Colonic mucosa (tissue), 4 donors: ENCODE measurements at places on chromosomes 2 and 18. TPM values are rescaled to one million over a fixed set of nuclear protein-coding genes. Genes with fewer than 3 reads are reported as not detected.

- no peak overlapping the region for H3K4me3 ChIP-seq
- DNase-seq = no peak
- H3K27me3 ChIP-seq = no peaks in the 10 kb centered on the region
- H3K27ac ChIP-seq = no peak overlapping the region
Measured at GRCh38 chr2:237137626-237138323, 52.1 kb downstream of the COPS8 start.

- no peak for DNase-seq
- H3K4me1 ChIP-seq = no peaks in the 10 kb centered on the region
Measured at GRCh38 chr2:81396417-81397019, 1092.0 kb upstream of the LRRTM1 start.

The KLHL14 gene
- total RNA-seq = 0.07 TPM

DNA sequence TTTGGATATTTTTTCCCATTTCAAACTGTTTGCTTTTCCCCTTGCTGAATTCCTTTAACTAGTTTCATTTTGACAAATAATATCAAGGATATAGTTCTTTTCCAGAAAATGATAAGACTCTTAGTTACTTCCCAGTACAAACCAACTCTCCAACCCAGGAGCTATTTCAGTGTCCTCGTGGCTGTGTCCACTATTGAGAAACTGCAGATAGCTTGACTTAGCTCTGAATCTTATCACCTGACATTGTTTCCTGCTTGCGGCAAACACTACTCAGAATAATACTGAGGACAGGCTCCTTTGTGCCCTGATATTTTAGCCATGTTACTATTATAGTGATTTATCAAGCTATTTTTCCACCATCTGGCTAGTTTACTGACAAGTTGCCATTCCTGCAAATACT, 74.6 kb downstream of the KLF7 start:
- no peaks in the 10 kb centered on the region for H3K36me3 ChIP-seq
- no peak overlapping the region for H3K4me3 ChIP-seq
- no peaks in the 10 kb centered on the region for H3K27me3 ChIP-seq
- H3K27ac ChIP-seq = no peak overlapping the region
- H3K4me1 ChIP-seq = no peaks in the 10 kb centered on the region

- no peak overlapping the region for H3K27ac ChIP-seq
- DNase-seq = no peak
- H3K36me3 ChIP-seq = no peaks in the 10 kb centered on the region
- H3K4me1 ChIP-seq = no peaks in the 10 kb centered on the region
- H3K4me3 ChIP-seq = no peak overlapping the region
- no peaks in the 10 kb centered on the region for H3K27me3 ChIP-seq
Measured at GRCh38 chr18:37207343-37207742, 358.3 kb downstream of the CELF4 start.

- no peaks in the 10 kb centered on the region for H3K4me1 ChIP-seq
- H3K36me3 ChIP-seq = no peaks in the 10 kb centered on the region
- no peak overlapping the region for H3K27ac ChIP-seq
- H3K27me3 ChIP-seq = no peaks in the 10 kb centered on the region
- H3K4me3 ChIP-seq = no peak overlapping the region
- no peak for DNase-seq
Measured at GRCh38 chr18:29560270-29560669, 1383.3 kb upstream of the CDH2 start.
